ENCODE measurements at places on chromosomes 6 and 20.

DNA sequence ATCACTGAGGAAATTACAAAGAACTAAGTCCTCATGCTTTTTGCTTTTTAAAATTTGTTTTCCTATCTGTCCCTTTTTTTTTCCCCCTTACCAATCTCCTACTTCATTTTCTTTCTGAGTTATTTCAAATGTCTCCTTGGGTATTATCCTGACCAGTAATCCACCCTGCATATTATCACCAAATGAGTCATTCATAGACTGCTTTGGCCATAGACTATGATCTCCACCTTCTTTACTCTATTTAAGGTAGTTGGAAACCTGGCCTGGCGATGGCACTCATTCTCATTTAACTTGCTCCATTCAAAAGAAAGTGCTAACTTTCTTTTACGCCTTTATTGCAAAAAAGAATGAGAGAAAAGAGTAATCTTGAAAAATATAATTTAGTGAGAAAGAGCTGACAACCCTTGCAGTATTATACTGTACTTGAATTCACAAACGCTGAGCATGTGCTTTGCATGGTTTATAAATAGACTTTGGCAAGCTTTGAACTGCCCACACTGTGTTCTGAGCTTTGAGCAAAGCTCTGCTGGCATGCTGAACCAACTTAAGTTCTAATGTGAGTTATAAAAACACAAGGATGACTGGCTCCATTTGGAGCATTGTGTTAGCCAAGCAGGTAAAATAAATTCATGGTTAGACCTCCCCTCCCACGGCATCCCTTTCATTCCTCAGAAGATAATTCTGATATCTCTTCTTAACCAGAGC, 198.9 kb downstream of the NKAIN2 start:
- DNase-seq, result no peak

GRCh38 chr6:143536866-143537691, 25.6 kb upstream of the FUCA2 start:
- peak; percentile 43 for DNase-seq

GRCh38 chr6:42452171-42453030, 675 bp upstream of the TRERF1 start:
- peak; percentile 32 for DNase-seq

GRCh38 chr20:4151991-4152695, 136.8 kb upstream of the RNF24 start:
- DNase-seq, result no peak

GRCh38 chr6:40573221-40573620, 13.9 kb downstream of the LRFN2 start:
- DNase-seq, result no peak

GRCh38 chr6:88008411-88008810, 39.2 kb upstream of the SPACA1 start:
- DNase-seq, result no peak

- no peak for DNase-seq
These were observed 90.9 kb upstream of the GRIK2 start for GRCh38 chr6:101302593-101302992.

DNA sequence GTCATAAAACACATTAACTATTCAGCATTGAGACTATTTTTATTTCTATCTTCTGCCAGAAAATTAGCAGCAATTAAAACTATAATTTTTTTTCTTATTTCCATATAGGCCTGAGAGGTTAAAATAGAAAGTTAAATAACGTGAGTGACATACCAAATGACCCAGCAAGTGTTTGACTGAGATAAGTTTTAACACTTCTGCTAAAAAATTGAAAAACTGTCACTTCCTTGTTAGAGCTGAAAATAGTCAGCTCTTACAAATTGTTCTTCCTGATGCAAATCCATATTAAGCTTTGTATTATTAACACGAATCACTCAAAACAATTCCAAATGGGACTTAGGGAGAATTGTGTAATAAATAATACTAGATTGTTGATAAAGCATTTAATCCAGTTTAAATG, 26.5 kb upstream of the STX11 start:
- no peak for DNase-seq

- DNase-seq, result no peak
These were observed 148.0 kb downstream of the DHX35 start for GRCh38 chr20:39109933-39110818.

- DNase-seq, result no peak
These were observed 21.1 kb downstream of the GCLC start for GRCh38 chr6:53523511-53524454.

DNA sequence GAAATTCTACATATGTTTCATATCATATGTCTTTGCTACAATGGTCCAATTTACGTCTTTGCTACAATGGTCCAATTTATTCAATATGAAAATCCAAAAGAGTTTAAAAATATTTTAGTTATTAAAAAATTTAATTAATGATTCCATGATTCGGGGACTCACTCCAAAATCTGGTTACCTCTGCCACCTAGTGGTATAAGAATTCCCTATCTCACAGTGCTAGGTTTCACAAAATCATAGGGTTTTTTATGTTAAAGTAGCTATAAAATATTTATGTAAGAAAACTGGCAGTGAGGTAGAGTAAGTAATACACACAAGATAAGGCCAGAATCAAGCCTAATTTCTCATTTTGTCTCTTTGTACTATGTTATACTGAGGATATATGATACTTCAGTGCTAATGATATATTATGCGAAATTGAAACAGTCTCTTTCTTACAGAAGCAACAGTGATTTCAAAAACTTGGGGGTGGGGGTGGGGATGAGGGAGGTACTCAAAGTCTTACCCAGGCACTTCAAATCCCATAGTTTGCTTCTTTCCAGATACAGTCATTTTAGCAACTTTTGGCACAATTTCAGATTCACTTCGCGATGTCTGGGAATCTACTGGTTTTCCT, 52.3 kb downstream of the HBS1L start:
- no peak for DNase-seq

DNA sequence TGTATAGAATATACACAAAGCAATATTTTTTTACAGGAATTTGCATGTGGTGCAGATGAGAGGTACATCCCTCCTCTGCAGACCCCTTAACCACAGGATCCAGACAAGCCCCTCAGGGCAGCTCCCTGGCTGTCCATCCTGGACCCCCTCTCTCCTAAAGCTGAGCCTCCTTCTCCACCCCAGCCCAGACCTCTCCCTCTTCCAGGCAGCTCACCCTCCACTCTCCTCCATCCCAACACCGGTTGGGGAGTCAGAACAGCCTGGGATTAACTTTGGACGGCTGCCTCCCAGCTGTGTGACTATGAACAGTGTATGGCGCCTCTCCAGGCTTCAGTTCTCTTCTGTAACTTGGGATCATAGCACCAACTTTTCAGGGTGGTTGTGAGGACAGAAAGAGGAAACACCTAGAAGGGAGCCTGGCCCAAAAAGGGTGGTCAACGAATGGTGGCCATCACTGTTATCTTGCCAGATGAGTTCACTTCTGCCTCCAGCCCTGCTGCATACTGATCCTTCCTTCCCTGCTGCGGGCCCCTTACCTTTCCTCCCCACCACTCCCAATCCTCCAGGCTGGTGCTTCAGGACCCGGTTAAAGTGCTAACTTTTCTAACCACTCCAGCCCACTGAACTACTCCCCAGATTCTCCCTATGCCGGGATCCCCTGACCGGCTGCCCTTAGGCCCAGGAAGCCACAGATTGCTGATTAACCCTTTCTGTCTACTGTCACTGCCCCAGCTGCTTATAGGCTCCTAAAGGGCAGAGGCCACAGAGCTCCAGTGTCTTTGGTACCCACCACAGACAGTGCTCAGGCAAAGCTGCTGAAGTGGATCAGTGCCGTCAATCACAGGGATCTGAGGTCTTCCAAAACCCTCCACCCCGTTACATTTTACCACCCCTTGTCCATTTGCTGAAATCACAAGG, 55.9 kb downstream of the GPR6 start:
- no peak for DNase-seq

- no peak for DNase-seq
These were observed 76.1 kb upstream of the TFAP2D start for GRCh38 chr6:50637267-50637666.

- no peak for DNase-seq
These were observed 23.8 kb upstream of the TAF8 start for GRCh38 chr6:42026540-42026939.

DNA sequence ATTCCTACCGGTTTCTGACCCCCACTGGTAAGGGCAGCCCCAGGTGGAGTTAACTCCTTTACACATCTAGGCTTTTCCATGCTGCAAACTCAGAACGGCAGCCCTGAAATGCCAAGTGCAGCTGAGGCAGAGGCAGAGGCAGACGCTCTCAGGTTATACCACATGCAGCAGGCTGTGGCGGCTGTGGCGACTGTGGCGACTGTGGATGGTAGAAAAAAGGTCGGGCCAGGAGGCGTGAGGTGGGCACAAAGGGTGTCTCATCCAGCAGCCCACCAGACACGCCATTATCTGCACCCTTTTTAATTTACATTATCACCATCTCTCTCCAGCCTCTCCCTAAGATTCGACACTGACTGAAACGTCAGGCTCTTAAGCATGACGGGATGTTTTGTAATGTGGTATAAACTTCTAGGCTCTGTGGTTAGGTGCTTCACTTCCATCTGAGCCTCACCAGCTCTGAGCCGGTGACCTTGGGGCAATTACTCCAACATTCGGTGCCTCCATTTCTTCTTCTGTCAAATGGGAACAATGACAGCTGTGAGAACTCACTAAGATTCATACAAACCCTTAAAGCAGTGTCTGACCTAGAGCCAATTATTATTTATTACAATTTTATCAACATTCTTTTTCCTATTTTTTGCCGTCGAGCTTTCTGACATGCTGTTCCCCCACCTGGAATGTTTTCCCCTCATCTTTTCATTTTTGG, 8.2 kb downstream of the KIZ start:
- no peak for DNase-seq

DNA sequence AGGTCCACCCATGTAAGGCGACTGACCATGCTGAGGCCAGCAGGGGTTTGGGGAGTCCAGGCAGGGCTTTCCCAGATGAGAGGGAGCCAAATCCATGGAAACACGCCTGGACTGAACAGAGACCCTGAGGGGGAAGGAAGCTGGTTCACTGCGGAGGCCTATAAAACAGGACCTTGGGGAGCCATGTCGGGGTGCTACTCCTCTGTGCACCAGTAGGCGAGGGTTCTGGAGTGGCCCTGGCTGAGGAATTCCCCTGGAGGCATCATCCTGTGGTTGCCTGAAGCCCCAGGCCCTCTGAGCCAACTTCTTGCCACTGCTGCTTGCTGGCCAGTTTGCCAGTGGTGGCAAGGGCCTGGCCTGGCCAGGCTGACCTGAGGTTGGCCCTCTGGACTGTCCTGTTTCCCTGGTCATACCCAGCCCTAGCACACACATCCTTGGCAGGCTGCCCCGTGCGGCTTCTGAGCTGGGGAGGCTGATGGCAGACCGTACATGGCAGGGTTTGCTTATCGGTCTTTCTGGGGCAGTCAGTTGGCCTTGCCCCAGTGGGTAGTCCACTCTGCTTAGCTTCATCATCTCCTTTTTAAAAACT, 2.2 kb upstream of the LRRN4 start:
- DNase-seq, result no peak

- no peak for DNase-seq
These were observed 18.9 kb upstream of the TRAF3IP2 start for GRCh38 chr6:111624401-111625098.

GRCh38 chr6:30483677-30484279, 5.5 kb upstream of the HLA-E start:
- no peak for DNase-seq

DNA sequence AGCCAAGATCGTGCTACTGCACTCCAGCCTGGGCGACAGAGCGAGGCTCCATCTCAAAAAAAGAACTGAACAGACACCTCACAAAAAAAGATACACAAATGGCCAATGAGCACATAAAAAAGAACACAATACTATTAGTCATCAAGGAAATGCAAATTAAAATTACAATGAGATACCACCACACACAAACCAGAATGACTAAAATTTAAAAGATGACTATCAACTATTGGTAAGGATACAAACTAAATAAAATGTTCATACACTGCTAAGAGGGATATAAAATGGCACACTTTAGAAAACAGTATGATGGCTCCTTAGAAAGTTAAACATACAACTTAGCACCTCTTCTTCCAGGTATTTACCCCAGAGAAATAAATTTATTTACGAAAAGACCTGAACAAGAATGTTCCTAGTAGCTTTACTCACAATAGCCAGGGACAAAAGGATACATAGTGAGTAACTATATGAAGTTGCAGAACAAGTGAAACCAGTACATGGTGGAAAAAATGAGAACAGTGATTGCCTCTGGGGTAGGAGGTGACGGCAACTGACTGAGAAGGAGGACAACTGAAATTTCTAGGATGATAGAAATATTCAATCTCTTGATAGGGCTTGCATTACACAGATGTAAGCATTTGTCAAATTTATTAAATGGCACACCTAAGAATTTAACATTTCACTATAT, 53.2 kb downstream of the FAM8A1 start:
- no peak for DNase-seq

- DNase-seq, result no peak
These were observed 377.6 kb downstream of the ESR1 start for GRCh38 chr6:152184917-152185574.

DNA sequence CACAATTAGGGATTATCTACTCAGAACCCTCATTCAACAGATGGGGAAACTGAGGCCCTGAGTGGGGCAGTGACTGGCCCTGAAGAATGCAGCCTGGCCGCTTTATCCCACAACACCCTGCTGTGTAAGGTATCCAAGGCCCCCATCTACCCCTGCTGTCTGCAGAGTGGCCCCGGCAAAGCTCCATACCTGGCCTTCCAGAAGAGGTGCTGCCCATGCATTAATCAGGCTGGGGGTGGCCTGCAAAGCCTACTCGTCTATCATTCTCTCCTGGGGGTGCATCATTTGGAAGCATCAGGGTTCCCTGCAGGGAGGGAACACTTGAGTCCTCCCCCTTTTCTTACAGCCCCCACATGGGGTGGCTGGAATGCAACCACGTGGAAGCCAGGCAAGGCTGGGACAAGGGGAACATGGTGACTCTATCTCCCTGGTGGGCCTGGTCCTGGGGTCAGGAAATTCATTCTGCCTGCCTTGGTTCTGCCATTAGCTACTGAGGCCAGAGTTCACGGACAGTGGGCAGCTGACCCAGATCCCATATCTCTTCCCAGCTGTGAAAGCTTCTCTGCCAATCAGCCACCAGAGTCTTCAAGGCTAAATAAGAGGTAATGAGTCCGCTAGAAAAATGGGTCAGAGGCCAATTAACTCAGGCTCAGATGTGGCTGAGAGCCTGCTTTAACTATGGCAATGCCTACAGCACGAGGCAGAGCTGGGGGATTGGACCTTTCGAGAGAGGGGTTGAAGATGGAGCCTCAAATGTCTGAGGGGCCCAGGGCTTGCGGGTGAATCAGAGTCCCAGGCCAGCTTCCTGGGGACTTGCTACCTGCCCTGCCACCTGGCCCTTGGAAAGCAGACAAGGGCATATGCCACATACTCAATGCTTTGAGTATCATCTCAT, 72.3 kb upstream of the TOX2 start:
- no peak for DNase-seq

GRCh38 chr6:21157186-21157929, 436.2 kb upstream of the SOX4 start:
- no peak for DNase-seq

Measured in activated T-helper 1 cell treated with Interleukin-2 at 50 U/mL for 16 hours (primary cell).